ENCODE measurements at places on chromosomes 16 and 17.

DNA sequence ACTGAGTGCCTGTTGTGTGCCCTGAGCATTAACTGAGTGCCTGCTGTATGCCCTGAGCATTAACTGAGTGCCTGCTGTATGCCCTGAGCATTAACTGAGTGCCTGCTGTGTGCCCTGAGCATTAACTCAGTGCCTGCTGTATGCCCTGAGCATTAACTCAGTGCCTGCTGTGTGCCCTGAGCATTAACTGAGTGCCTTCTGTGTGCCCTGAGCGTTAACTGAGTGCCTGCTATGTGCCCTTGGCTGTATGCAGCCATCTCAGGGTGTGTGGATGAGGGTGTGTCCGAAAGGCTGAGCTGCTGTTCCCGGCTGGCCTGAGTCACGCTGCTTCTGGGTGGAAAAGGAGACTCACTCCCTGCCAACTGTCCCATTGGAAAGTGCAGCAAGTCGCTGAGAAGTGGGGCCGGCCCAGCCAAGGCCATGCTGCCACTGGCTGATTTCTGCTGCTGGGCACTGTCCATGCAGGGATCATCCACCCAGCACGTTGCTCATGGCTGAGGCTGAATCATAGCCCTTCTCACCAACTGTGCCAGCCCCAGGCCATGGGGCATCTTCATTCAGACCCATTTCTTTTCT is 113.8 kb downstream of the OR1D5 start:
- DNase-seq, result no peak

DNA sequence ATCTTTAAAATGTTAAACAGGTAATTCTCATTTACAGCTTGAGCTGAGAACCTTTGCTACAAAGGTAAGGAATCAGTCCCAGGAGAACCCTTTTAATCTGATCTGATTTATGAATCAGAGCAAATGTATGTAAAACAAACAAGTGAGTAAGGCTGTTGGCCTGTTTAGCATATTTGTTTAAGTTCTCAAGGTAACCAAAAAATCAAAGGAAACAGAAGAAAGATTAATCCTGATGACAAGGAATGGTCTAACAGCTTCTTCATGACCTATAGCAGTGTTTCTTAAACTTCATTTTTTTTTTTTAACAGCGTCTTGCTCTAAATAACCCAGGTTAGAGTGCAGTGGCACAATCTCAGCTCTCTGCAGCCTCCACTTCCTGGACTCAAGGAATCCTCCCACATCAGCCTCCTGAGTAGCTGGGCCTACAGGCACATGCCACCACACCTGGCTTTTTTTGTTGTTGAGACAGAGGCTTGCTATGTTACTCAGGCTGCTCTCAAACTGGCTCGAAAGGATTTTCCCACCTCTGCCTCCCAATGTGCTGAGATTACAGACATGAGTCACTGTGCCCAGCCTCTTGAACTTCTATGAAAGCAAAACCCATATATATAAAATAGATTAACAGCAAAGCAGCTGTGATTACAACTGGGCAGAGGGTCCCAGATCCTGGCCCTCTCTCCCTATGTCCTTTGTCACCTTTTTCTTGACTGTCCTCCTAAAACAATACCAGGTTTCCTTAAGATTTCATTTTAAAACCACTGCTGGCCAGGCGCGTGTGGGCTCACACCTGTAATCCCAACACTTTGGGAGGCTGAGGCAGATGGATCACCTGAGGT is 5.1 kb upstream of the JPT1 start:
- no peak for DNase-seq

DNA sequence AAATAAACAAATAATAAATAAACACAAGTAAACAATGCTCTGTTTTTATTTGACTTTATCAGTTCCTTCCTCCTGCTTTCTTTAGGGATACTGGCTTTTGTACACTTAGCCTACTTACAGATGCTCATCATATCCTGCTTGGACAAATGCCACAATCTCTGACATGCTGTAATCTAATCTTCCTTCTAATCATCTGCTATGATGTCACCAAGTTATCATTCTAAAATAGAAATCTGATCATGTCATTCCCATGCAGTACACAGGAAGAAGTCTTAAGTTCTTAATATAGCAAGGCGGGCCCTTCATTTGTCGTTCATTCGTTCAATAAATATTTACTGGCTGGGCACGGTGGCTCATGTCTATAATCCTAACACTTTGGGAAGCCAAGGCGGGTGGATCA is 9.1 kb upstream of the UBB start:
- peak; percentile 91 for DNase-seq

DNA sequence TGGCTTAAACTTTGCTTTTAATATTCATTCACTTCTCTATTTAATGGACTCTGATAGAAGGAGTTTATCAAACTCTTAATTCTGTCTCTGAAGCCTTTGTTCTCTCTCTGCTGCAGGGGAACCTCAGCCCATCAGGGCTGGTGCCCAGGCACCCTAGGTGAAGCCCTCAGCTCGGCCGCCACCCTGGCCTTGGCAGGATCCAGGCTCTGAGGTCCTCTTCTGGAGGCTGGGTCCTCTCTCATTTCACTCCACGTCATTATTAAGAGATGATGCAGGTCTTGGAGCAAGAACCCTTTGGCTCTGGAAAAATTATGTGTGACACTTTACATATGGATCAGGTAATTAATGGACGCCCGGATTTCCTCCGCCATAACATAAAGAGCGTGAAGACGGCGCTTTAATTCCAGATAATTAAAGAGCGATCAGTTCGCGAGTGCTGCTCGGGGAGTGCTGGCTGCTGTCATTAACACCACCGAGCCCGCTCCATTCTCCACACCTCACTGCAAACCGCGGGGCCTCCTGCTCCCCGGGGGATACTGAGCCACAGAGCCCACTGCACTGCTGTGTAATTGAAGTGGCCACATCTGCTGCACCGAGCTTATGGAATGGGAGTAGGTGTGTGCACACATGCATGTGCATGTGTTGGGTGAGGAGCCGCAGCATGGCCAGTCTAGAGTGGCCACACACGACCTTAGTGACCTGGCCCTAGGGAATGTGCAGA is 259.4 kb upstream of the TNRC6C start:
- DNase-seq, result no peak

- no peak for DNase-seq
Measured at GRCh38 chr16:76577003-76577402, 299.8 kb downstream of the CNTNAP4 start.

DNA sequence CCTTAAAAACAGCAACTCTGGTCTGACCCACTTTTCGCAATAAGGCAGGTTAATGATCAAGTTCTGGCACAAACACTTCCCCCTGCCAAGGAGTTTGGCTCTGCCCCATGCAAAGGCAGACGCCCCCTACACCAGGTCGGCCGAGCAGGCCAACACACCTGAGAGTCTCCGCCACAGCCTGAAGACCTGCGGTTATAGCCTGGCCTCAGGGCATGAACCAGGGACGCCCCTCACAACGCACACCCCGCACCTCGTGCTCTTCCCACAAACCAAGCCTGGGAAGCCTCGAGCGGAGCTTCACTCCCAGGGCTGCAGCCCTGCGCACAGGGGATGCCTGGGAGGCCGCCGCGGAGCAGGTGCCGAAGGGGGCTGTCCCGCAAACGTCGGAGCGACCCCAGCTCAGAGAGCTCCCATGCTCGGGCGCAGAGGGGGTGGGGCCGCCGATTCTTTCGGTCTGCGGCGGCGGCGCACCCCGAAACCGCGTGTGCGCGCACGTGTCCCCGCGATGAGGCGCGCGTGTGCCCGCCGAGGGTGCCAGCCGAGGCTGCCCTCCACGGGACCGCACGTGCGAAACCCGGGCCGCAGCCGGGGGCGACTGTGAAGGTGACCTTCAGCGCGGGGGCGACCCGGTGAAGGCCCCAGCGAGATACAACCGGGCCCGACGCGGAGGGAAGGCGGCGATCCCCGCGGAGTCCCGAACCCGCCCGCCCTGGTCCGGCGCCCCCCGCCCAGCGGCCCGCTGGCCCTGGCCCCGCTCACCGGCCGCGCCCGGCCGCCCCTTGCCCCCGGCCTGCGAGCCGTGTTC is 559 bp downstream of the CLUH start:
- DNase-seq, result no peak

- peak; percentile 41 for DNase-seq
Measured at GRCh38 chr17:66200685-66201092, 8.8 kb upstream of the CEP112 start.

DNA sequence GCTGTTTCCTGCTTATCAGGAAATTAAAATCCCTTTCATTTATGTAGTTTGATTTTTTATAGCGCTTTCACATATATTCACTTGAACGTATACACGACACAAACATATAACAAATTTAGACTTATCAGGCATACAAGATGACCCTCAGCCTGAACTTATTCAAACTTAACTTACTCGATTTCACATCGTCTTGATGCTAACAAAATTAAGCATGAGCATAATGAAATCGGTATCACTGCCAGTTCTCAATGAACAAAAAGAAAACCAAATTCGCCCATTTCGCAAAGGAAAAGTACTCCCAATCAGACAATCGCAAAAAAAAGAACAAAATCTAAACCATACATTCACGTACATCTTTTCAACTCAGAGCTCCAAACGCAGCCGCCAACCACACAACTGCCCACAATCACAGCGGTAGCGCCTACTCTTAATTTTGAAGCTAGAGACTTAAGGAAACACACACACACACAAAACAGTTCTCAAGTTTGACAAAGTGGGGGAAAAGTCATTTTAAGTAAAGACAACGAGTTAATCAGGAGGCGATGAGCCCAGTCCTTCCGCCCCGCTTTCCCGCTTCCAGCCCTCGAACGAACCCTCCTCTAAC is 1.1 kb downstream of the GJC1 start:
- no peak for DNase-seq

GRCh38 chr17:78062596-78062995 is 66.0 kb downstream of the TMC6 start:
- no peak for DNase-seq

- DNase-seq, result no peak
Measured at GRCh38 chr17:37726248-37726647, 18.6 kb downstream of the HNF1B start.

DNA sequence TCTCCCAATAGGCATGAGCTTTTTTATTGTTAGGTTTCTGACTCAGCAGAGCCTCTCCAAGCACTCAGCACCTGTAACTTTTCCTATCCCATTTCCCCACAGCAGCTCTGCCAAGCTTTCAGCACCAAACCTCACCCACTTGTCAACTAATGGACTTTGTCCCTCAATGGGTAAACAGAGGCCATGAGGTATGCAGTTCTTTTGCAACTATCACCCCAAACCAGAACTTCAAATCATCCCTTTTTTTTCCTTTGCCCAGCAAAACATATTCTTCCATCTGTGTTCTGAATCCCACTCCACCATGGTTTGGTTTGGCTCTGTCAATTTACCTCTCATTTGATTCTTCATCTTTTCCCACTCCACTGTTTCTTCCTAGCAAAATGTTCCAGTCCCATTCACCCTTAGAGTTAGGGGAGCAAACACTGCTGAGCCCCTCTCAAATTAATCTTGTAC is 58.1 kb downstream of the TOX3 start:
- DNase-seq, result no peak

GRCh38 chr17:74259667-74260524 is 14.1 kb upstream of the DNAI2 start:
- no peak for DNase-seq

GRCh38 chr17:15648386-15648785 is 28.9 kb upstream of the FBXW10B start:
- DNase-seq, result no peak

- DNase-seq, result no peak
Measured at GRCh38 chr17:34670618-34671017, 91.2 kb downstream of the TMEM132E start.

GRCh38 chr16:86631444-86631843 is 53.1 kb downstream of the FOXL1 start:
- DNase-seq, result peak; percentile 31

DNA sequence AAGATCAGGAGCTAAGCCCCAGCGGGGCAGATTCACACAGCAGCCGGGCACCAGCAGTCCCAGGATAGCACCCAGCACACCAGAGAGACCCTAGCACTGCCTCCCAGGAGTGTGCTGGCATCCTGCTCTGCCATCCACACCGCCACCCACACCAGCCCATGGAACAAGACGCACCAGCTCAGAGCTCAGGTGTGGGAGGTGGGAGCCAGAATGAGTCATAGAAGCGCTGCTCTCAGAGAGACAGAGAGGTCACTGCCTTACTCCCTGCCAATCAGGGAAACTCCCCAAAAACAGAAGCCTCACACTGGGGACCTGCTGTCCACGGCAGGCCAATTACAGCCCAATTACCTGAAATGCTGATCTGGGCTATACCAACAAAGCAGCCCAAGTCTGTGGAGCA is 64.9 kb downstream of the CDYL2 start:
- no peak for DNase-seq

GRCh38 chr16:16005721-16006120 is 56.3 kb downstream of the ABCC1 start:
- DNase-seq, result no peak

- DNase-seq, result no peak
Measured at GRCh38 chr16:30805370-30806169, 18.6 kb upstream of the ZNF629 start.

DNA sequence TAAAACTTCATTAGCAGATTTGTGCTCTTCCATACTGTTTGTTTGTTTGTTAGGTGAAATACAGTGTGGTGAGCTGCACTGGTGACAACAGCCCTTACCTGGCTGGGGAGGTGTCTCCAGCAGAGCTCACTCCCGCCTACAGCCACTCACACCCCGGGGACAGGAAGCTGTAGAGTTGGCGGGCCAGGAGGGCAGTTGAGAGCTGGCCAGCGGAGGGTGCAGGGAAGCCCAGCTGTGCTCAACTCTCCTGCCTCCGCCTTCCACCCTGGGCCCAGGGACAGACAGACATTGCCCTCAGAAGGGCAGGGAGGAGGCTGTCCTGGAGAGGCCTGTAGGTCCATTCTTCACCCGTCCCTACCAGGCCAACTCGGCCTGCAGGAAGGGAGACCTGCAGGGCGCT is 48.6 kb upstream of the PVALEF start:
- DNase-seq, result no peak

GRCh38 chr16:11253995-11254912 is 1.8 kb downstream of the SOCS1 start:
- no peak for DNase-seq

GRCh38 chr17:48031966-48032365 is 5.6 kb downstream of the COPZ2 start:
- DNase-seq, result no peak

DNA sequence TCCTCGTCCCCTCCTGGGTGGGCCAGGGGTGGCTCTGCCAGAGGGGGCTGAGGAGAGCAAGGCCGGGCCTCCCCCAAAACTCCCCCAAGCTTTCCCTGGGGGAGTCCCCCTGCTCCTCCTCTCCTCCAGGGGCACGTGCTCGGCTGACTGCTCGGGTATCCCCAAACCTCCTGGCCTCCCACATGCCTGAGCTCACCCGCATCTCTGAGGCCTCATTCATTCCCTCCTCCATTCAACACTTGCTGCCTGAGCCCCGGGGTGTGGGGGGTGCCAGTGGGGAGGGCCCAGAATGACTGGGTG is 83.1 kb downstream of the RTN4RL1 start:
- no peak for DNase-seq

DNA sequence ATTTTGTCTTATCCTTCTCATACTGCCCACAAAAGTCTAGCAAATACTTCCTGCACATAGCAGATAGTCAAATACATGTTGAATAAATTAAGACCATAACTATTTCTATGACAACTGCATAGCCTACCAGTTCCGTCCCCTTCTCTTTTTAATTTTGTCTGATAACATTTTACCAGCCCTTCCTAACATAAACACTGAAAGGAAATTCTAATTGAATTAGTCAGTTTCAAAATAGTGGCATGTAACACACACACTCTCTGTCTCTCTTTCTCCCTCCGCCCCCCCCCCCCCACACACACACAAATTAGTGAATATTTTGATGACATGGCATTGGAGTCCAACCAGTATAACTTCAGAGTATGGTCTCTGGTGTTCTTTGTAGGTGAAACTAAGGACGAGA is 41.8 kb downstream of the TNRC6C start:
- DNase-seq, result no peak

GRCh38 chr16:63461248-63461841 is 1425.1 kb upstream of the CDH8 start:
- peak; percentile 9 for DNase-seq

All from HS-5 (cell line).